ENCODE measurements at places on chromosomes 12 and 14.

DNA sequence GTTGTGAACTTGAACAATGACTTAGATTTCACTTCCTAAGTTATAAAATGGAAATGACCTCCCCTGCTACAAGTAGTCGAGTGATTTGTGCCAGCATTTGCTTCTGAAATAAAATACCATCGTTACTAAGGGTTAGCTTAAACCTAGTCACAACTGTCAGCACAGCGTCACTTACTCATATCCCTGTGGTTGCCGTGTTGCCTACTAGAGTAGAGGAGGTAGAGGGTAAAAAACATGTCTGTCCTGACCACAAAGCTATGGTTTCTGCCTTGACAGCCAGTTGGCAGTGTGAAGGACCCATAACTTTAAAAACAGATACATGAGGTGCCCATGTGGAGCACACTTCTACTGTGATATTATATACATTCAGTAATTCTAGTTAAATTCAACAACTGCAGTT, 234.2 kb upstream of the RGS6 start:
- DNase-seq = no peak
- H3K36me3 ChIP-seq = peaks cover 2% of the 10 kb centered on the region
- H3K4me3 ChIP-seq = no peak overlapping the region
- no peaks in the 10 kb centered on the region for H3K27me3 ChIP-seq
- no peak overlapping the region for H3K27ac ChIP-seq
- H3K4me1 ChIP-seq = no peaks in the 10 kb centered on the region

DNA sequence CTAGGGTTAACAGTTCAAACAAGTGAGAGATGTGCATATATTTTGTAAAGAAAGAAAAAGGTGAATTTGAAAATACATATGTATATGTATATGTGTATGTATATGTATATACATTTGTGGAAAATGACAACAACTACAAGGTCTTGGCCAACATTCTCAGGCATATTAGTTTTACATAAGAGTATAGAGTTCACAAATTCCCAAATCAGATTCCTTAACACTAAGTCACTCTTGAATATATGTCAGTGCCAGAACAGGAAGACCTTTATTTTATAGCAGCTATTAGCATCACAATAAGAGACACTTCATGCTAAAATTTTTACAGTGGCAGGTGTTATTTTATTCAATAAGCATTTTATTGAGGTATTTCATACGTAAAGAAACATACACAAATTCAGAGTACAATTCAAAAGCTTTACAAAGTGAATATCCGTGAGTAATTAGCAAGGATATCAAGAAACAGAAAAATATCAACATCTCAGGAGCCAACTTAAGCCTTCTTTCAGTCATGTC, 179.7 kb downstream of the SLC6A15 start:
- no peaks in the 10 kb centered on the region for H3K36me3 ChIP-seq
- H3K4me1 ChIP-seq = peaks cover 4% of the 10 kb centered on the region
- no peak for DNase-seq

DNA sequence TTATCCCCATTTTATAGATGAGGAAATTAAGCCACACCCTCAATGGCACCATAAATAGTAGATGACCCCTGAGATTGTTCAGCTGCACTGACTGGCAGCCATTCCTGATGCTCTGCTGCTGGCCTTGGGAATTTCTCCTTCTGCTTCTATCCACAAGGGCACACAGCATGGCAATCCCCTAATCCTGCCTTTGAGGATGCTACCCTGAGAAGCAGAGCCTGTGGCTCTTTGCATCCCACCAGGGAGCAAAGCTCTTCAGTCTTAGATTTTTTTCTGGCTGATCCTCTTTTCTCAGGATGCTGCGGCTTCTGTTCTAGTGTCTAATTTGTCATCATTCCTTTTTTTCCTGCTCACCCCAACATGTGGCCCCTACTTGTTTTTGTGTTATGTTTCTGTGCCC, 114.8 kb downstream of the TMX1 start:
- H3K27me3 ChIP-seq = no peaks in the 10 kb centered on the region
- no peaks in the 10 kb centered on the region for H3K36me3 ChIP-seq
- DNase-seq = no peak
- H3K4me3 ChIP-seq = no peak overlapping the region
- H3K4me1 ChIP-seq = no peaks in the 10 kb centered on the region
- no peak overlapping the region for H3K27ac ChIP-seq

- no peak for DNase-seq
- H3K4me3 ChIP-seq = no peak overlapping the region
- no peaks in the 10 kb centered on the region for H3K27me3 ChIP-seq
- H3K4me1 ChIP-seq = no peaks in the 10 kb centered on the region
- H3K36me3 ChIP-seq = no peaks in the 10 kb centered on the region
Observed at GRCh38 chr14:53670701-53671100, 285.9 kb downstream of the BMP4 start.

DNA sequence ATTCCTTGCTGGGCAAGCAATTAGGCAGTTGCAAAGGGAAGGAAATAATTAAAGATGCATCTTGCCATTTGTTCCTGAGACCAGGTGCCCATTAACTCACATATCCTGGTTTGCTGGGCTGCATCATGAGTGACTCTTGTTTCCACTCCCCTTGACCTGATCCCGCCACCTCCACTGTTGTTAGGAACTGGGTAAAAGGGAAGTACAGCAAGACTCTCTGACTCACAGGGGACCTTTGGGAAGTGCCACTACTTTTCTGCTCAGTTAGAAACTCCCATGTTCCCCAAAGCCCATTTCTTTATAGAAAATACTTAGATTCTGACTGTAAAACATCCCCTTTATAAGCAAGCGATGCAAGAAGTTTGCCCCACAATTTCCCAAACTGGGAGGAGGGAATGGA, 186.0 kb upstream of the BCL2L14 start:
- no peaks in the 10 kb centered on the region for H3K27me3 ChIP-seq
- H3K27ac ChIP-seq = no peak overlapping the region
- no peak for DNase-seq
- H3K36me3 ChIP-seq = no peaks in the 10 kb centered on the region

DNA sequence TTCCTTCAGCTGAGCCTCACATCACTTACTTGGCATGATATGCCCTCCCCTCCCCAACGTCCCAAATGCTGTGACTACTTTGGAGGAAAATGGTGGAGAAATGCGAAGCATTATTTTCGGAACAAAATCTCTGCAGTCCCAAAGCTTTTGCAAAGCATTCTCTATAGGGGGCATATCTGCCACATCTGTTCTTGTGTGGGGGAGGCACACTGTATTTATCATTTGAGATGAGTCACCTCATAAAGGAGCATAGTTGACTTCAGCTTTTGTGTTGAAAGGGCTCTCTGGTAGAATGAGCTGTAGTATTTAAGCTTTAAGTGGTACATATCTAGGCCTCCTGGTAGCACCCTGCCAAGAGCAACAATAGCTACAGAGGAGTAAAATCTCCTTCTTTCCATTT, 447.5 kb downstream of the ADAMTS20 start:
- H3K4me3 ChIP-seq = no peak overlapping the region
- no peaks in the 10 kb centered on the region for H3K27me3 ChIP-seq
- H3K36me3 ChIP-seq = no peaks in the 10 kb centered on the region
- DNase-seq = no peak

GRCh38 chr12:103955811-103956508, 9.7 kb upstream of the TDG start:
- peak overlapping the region; percentile 62 for H3K4me3 ChIP-seq
- peaks cover 7% of the 10 kb centered on the region for H3K36me3 ChIP-seq
- H3K27me3 ChIP-seq = no peaks in the 10 kb centered on the region
- H3K4me1 ChIP-seq = no peaks in the 10 kb centered on the region
- no peak overlapping the region for H3K27ac ChIP-seq
- no peak for DNase-seq

DNA sequence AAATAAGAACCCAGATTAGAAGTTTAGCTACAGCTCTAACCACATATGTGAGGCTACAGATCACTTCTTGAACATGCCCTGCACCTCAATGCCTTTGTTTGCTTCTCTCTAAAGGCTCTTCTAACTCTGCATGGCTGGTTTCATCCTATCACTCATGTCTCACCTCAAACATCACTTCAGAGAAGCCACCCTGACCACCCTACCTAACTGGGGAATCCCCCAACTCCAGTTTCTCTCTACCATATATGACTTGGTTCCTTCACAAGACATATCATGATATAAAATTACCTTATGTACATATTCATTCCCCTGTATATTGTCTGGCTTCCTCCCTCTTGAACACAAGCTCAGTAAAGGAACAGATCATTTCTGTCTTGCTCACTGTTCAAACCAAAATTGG, 250.2 kb upstream of the GRIP1 start:
- no peak overlapping the region for H3K4me3 ChIP-seq
- H3K4me1 ChIP-seq = peaks cover 2% of the 10 kb centered on the region
- H3K27me3 ChIP-seq = no peaks in the 10 kb centered on the region
- no peak for DNase-seq
- no peaks in the 10 kb centered on the region for H3K36me3 ChIP-seq

DNA sequence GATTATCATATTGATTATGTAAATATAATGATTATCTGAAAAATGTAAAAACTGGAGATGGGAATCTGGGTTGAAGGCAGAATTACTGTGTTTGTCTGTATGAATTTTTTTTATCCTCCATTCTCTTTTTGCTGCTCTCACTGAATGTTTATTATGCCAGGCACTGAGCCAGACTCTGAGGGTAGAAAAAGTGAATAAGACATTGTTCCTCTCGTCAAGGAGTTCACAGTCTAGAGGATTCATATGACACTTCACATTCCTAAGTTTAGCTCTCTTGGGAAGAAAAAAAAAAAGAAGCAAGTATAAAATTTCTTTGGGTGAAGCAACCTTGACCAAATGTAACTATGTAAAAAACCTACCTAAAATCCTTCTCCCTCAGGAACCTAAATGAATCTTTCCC, 120.9 kb upstream of the LMO3 start:
- no peak overlapping the region for H3K4me3 ChIP-seq
- H3K4me1 ChIP-seq = no peaks in the 10 kb centered on the region
- DNase-seq = no peak

- H3K27ac ChIP-seq = no peak overlapping the region
- no peaks in the 10 kb centered on the region for H3K27me3 ChIP-seq
- no peaks in the 10 kb centered on the region for H3K4me1 ChIP-seq
- no peak overlapping the region for H3K4me3 ChIP-seq
- H3K36me3 ChIP-seq = no peaks in the 10 kb centered on the region
- DNase-seq = no peak
Observed at GRCh38 chr12:26891704-26892103, 46.1 kb downstream of the INTS13 start.

DNA sequence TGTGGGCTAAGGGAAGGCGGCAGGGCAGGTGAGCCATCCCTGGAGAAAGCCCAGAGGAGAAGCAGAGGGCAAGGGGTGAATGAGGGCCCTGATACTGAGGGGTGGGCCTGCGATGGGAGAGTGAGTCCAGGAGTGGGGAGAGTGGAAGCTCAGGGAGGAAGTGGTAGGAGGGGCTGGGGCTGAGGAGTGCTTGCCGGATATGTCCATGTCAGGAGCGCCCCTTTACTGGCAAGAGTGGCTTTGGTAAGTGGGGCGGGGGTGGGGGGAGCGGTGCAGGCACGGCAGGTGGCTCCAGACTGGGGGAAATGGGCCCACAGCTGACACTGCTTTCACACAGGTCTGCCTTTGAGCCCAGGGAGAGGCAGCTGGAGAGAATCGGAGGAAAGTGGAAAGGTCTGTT, 86.4 kb upstream of the GPR68 start:
- no peak overlapping the region for H3K27ac ChIP-seq
- H3K4me3 ChIP-seq = no peak overlapping the region
- no peaks in the 10 kb centered on the region for H3K4me1 ChIP-seq
- no peaks in the 10 kb centered on the region for H3K36me3 ChIP-seq
- no peaks in the 10 kb centered on the region for H3K27me3 ChIP-seq
- no peak for DNase-seq

GRCh38 chr12:87096082-87096585, 839.9 kb upstream of the MGAT4C start:
- DNase-seq = no peak
- H3K4me3 ChIP-seq = no peak overlapping the region
- no peaks in the 10 kb centered on the region for H3K27me3 ChIP-seq
- no peak overlapping the region for H3K27ac ChIP-seq
- H3K4me1 ChIP-seq = no peaks in the 10 kb centered on the region

GRCh38 chr12:1559676-1560091, 34.7 kb downstream of the FBXL14 start:
- H3K4me3 ChIP-seq = no peak overlapping the region
- no peak for DNase-seq
- H3K36me3 ChIP-seq = no peaks in the 10 kb centered on the region
- no peaks in the 10 kb centered on the region for H3K27me3 ChIP-seq
- H3K4me1 ChIP-seq = no peaks in the 10 kb centered on the region

DNA sequence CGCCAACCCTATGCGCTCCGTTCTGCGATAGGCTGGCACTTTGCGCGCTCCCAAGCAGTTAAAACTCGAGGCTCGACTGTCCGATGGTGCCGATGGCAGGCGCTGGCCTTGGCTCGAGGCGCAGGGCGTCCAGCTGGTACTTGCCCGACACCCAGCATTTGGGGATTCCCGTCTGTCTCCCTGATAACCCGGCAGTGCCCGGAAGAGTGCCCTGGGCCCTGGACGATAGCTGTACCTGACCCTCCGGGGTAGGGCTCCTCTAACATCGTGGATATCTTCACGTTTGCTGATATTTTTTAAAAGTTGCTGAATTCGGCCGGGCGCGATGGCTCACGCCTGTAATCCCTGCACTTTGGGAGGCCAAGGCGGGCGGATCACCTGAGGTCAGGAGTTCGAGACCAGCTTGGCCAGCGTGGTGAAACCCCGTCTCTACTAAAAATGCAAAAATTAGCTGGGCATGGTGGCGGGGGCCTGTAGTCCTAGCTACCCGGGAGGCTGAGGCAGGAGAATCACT, 908 bp upstream of the WIF1 start:
- H3K4me1 ChIP-seq = peaks cover 1% of the 10 kb centered on the region
- no peak for DNase-seq
- H3K4me3 ChIP-seq = no peak overlapping the region
- H3K27ac ChIP-seq = no peak overlapping the region
- H3K36me3 ChIP-seq = no peaks in the 10 kb centered on the region
- peaks cover 5% of the 10 kb centered on the region for H3K27me3 ChIP-seq

DNA sequence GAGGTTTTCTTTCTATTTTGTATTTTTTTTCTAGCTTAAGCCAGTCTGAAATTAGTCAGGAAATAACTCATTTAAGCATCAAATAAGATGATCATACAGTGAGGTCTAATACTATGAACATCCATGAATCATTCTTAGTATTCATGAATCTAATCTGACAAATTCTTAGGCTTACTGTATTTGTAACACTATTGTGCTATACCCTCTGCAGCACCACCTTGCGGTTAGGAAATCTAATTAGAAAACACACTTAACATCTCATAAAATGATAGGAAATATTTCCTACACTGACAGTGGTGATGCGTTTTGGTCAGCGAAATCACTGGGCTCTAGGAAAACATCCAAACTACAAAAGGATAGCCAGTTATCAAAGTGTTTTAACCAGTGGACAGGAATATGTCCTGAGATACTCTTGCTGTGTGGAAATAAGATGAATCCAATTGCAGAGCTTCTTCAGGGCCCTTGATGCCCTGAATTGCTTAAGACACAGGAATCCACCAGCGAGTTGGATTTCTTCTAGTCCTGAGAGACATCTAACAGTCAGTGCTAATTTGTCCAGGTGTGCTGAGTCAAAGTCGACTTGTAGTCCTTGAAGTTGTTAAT, 109.3 kb upstream of the MYF6 start:
- H3K36me3 ChIP-seq = no peaks in the 10 kb centered on the region
- no peaks in the 10 kb centered on the region for H3K27me3 ChIP-seq
- H3K4me3 ChIP-seq = no peak overlapping the region
- H3K4me1 ChIP-seq = no peaks in the 10 kb centered on the region
- no peak for DNase-seq

All from iPS DF 6.9 (cell line).